ENCODE measurements at places on chromosomes 2 and 18. TPM values are rescaled to one million over a fixed set of nuclear protein-coding genes. Genes with fewer than 3 reads are reported as not detected.
A peak's percentile ranks its signal among the peaks of the same experiment; 100 is the strongest.

The DOCK10 gene
- total RNA-seq, result 38.3 TPM

The HAAO gene
- total RNA-seq, result 0.72 TPM

The REV1 gene
- 41.0 TPM for total RNA-seq

The LRP2 gene
- not detected for total RNA-seq

The KCNE4 gene
- 40.4 TPM for total RNA-seq

The SERPINB4 gene
- total RNA-seq, result not detected

The ALLC gene
- not detected for total RNA-seq

The MAB21L4 gene
- total RNA-seq, result not detected

The INHBB gene
- total RNA-seq, result under 0.01 TPM

The CRYGD gene
- total RNA-seq, result not detected

The CDH7 gene
- not detected for total RNA-seq

The LHCGR gene
- not detected for total RNA-seq

The REG1B gene
- not detected for total RNA-seq

The CXXC1 gene
- 33.3 TPM for total RNA-seq

The C2orf15 gene
- 0.59 TPM for total RNA-seq

The LAMA3 gene
- total RNA-seq, result 8.3 TPM

The TTC21B gene
- 25.7 TPM for total RNA-seq

GRCh38 chr2:134099273-134099672 is 154.6 kb upstream of the MGAT5 start:
- DNase-seq, result no peak

DNA sequence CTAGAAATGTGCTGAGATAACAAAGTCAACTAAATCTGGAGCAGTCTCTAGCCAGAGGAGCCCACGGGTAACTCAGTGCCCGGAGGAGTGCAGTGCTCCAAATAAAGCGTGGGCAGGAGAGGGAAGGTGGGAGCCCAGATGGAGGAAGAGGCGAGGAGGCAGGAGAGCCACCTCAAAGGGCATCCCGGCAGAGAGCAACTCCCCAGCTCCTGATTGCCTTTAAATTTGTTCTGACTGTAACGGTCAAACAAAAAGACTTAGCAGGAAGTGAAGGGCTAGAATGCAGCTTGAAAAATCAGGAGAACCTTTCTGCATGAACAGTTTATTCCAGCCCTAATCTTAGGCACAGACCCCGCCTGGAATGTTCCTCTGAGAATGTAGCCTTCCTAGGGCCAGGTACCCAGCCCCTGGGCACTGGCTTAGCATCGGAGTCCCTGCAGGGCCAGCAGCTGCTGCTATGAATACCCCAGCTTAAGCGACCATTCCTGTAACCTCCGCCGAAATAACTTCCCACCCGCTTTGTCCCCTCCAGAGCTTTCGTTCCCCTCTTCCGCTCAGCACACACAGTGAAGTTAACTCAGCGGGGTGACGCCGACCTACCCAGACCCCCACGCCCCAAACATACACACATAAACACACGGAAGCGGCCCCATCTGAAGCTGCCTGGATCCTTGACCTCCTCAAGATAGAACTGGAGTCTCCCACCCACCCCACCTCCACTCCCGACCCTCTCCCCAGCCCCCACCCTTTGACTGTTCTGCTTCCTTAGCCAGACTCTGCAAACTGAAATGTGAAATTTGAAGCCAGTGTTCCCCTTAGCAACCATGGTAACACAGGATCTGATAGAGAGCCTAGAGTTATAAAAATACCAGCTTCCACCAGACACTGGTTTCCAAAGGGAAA is 123.2 kb downstream of the SMAD7 start:
- DNase-seq, result peak; percentile 91

GRCh38 chr2:61887717-61888266 is 664 bp downstream of the CCT4 start:
- no peak for DNase-seq

DNA sequence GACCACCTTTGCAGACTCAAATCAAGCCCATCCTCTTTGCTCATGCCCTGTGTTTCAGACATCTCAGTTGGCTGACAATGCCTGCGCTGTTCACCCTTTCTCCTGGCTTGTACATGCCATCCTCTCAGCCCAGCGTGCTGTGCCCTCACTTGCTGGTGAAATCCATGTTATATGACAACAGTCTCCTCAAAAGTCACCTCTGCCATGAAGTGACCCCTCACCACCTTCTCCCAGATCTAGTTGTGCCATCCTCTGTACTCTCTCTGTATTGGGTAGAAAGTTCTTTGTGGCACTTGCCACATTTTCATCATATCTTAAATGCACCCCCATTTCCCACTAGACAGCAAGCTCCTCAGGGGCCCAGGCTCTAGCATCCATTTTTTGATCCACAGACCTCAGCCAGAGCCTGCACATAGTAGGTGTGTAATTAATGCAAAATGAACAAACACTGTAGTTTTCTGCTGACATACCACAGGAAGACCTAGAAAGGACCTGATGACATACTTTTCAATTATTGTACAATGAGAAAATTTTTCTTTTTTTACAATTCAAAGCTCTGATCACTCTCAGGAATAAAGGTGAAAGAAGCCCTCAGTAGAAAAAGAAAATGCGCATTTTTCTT is 22.8 kb downstream of the ZEB2 start:
- DNase-seq, result no peak

DNA sequence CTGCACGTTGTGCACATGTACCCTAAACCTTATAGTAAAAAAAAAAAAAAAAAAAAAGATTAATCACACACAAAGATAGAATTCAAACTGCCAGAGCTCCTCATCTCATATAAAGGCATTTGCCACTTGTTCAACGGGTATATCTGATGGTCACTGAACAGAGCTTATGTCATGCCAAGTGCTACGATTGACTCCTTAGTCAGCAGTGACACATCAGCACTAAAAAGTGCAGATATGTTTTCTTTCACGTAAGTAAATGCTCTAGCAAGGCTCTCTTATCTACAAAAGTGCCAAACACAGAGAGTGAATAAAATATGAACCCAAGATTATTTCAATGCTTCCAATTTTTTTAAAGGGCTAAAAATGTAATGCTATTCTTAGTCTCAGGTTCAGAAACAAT is 1.1 kb downstream of the LMAN1 start:
- peak; percentile 87 for DNase-seq

DNA sequence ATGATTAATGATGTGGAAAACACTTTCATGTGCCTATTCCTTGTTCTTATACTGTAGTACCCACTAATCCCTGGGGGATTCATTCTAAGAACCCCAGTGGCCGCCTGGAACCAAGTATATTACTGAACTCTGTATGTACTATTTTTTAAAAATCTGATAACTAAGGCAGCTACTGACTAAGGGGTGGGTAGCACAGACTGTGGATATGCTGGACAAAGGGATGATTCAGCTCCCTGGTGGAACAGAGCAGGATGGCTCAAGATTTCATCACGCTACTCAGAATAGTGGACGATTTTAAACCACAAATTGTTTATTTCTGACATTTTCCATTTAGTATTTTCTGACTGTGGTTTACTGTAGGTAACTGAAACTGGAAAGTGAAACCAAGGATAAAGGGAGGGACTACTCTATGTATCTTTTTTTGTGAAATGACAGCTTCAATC is 41.8 kb upstream of the CDC42EP3 start:
- no peak for DNase-seq

- DNase-seq, result no peak
Observed at GRCh38 chr2:181468811-181469210, 11.6 kb downstream of the ITGA4 start.

GRCh38 chr2:230658877-230659652 is 53.6 kb upstream of the CAB39 start:
- peak; percentile 11 for DNase-seq

- no peak for DNase-seq
Observed at GRCh38 chr2:5594249-5594695, 97.9 kb upstream of the SOX11 start.

DNA sequence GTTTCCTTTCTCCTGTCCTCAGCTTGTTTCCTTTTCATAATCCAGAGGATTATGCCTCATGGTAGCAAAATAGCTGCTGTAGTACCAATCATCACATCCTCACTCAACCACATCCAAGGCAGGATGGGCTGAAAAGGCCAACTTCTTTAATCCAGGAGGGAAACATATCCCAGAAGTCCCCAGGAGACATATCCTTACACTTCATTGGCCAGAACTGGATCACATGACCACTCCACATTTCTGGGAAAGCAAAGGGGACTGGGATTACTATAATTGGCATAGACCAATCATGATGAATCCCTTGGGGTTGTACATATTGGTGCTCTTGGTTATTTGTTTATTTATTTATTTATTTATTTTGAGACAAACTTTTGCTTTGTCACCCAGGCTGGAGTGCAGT is 54.0 kb upstream of the LYPD6B start:
- DNase-seq, result no peak

GRCh38 chr18:6638447-6638846 is 91.1 kb upstream of the ARHGAP28 start:
- DNase-seq, result no peak

GRCh38 chr2:70212298-70212932 is 21.6 kb upstream of the C2orf42 start:
- no peak for DNase-seq

GRCh38 chr18:75100832-75101630 is 107.9 kb downstream of the PTGR3 start:
- DNase-seq, result no peak

DNA sequence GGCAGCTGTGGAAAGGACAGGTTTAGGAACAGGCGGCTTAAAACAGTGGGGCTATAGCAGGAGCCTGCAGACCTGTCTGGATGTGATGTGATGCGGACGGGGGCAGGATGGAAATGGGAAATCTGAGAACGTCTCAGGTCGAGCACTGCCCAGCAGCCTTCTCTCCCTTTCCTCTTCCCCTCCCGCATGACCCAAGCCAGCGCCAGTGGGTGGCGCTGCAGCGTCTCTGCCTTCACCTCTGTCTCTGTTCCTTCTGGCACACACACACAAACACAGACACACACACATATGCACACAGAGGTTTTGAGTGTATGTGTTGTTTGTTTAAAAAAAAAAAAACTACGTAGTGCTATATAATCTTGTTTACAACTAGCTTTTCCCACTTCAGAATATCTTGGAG is 82.0 kb upstream of the SLC66A3 start:
- DNase-seq, result peak; percentile 68

- no peak for DNase-seq
Observed at GRCh38 chr18:25061395-25061794, 290.6 kb downstream of the ZNF521 start.

DNA sequence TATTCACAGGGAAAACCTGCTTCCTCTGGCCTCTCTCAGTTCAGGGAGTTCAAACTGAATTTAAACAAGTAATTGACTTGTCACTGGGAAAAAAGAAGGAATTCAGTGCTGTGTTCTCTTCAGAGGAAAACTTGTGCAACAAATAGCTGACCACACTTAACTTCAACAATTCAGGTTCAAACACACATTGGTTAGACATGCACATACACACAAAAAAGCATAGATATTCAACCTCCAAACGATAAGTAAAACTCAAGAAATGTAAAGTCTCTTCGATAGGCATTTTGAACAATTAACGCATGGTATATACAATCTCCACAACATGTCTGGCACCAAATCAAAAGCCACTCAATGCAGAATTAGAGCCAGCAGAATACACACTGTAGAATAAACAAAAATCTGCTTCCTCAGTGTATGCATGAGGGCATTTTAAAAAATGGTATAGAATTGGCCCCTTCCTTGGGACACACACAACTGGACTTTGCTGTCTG is 269.0 kb downstream of the TCF4 start:
- peak; percentile 37 for DNase-seq

GRCh38 chr2:212237350-212238095 is 301.1 kb downstream of the ERBB4 start:
- DNase-seq, result no peak

DNA sequence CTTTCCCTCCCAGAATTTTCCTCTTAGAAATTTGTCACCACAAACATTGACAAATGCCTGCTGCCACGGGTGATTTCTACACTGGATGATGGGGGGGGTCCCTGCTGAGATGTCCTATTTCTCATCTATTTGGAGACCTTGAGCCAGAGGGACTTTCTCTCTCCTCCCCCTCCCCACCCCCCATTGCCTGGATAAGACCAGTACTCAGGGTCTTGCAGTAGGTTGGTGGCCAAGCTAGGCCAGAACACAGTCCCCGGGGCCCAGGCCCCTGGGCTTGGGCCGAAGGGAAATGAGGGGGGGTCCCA is 560 bp upstream of the DUSP2 start:
- DNase-seq, result no peak

DNA sequence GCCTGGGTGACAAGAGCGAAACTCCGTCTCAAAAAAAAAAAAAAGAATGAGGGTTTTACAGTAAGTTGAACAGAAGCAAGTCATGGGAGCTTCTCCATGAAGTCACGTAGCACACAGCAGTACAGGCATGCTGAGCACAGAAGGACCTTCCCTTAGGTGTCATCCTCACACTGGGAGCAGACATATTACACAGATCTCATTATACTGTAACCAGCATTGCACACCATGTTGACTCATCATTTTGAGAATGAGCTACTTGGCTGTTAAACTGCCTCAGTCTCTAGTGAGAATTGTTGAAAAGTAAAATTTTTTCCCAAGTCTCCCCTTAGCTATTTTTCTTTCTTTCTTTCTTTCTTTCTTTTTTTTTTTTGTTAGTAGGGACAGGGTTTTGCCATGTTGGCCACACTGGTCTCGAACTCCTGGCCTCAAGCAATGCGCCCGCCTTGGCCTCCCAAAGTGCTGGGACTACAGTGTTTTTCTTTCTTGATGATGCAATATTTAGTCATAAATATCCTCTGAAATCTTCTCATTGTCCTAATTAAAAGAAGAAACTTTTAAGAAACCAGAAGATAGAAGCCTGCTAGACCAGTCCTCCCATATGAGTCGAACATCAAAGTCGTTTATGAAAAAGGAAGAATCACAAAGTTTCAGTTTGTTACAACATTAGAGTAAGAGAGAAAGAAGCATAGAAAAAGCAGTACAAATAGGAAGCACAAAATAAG is 37.9 kb upstream of the PPP1CB start:
- peak; percentile 48 for DNase-seq

DNA sequence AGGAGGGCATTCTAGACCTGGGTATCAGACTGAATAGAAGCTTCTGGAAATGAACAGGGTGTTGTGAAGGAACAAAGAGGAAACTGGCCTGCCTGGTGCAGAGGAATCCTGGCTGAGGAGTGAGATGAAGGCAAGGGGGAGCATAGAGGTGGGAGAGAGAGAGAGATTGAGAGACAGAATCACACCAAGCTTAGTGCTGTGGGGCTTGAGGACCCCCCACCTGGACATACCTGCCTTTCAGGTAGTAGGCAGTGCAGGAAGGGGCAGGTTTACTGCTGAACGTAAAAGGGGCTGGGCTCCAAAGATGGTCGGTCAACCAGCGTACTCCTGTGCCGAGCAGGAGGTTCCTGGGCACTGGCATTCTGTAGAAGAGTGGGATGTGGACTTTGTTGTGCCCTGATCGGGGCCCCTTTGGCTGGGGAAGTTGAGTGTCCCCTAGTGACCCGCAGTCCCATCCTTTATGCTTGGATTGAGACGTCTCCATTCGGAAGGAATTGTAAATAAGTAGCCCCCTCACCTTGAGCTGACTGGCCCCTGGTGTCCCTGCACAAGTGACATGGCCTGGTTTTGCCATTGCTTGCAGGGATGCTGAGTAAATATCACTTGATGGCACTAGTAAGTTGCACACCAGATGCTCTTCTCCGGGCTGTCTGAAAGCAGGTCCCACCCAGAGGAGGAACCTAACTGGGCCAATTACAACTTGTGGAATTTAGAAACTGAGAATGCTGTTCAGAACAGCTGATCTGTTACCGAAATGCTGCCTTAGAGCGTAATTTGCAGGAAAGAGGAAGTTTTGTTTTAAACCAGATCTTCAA is 1.4 kb downstream of the UBE2F start:
- DNase-seq, result peak; percentile 96

Measured in osteoblast (primary cell).